PC-9 (cell line): ENCODE measurements at places on chromosomes 5 and 9.

DNA sequence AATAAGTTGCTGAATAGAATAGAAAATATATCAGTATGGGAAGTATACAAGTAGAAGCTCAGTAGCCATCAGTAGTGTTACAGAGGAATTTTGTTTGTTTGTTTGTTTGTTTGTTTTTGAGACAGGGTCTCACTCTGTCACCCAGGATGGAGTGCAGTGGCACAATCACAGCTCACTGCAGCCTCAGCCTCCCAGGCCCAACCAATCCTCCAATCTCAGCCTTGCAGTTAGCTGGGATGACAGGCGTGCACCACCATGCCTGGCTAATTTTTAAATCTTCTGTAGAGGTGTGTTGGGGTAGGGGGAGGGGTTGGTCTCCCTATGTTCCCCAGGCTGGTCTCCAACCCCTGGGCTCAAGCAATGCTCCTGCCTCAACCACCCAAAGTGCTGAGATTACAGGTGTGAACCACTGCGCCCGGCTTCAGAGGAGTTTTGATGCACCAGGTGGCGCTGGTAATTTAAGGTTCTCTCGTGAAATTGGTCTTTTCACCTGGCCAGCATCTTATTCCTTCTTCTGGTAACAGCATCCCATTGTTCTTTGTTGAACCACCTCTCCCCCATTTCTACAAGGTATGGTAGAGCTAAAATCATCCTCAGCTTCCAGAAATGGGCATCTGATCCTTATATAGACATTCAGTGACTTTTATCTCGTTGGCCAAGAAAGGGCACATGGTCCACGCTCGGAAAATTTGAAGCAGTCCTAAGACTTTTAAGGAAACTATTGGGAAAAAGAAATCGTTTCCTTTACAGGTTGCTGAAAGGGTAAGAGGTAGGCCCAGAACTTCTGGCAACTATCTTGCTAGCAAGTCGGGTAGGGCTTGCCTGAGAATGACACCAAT lies 157.1 kb downstream of the ARRDC3 start:
- peak; percentile 46 for DNase-seq

- DNase-seq: no peak
These were observed 211.3 kb upstream of the FBN2 start for GRCh38 chr5:128749136-128749898.

DNA sequence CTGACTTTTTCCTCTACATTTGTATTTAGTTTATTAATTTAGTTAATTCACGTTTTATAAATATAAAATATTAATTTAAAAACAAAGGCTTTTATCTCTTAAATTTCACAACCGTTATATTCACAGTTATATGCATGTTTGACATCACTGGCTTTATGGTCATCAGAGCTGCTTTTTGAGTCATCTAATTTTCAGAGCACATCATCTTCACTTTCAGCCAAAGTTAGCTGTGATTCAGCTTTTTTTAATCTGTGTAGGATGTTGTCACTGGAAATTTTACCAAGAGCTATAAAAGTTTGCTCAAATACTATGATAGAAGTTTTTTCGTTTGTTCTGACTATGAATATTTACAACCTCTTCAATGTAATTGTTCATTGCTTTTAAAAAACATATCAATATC lies 12.4 kb downstream of the CDC37L1 start:
- DNase-seq: no peak

- DNase-seq: no peak
These were observed 45.7 kb downstream of the LRSAM1 start for GRCh38 chr9:127496974-127497373.

- DNase-seq: no peak
These were observed 99.5 kb downstream of the AOPEP start for GRCh38 chr9:94826044-94826443.

DNA sequence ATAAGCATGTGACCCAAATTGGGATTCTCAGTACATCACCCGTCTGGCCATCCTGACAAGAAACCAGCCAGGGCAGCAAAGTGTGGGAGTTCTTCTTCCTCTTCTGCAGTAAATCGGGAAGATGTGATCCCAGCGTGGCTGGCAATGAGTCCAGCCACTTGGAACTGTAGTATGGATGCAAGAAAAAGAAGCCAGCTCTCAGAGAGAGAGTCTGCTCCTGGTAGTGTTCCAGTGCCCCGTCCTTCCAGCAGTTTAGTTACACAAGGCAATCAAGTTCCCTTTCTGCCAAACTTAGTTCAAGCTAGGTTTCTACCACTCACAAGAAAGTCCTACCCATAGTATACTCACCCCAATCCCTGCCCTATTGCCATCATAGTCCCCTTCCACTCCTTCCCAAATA lies 65.6 kb downstream of the CDK5RAP2 start:
- no peak for DNase-seq

- no peak for DNase-seq
These were observed 27.3 kb downstream of the CPEB4 start for GRCh38 chr5:173915310-173916014.
